CD4-positive, alpha-beta T cell treated with Interleukin-12 subunit alpha and Interleukin-12 subunit beta, for 1 hour (primary cell): ENCODE measurements at places on chromosomes 3 and 15.

GRCh38 chr3:129648391-129648790 is 41.9 kb upstream of the PLXND1 start:
- DNase-seq: no peak

- no peak for DNase-seq
Measured at GRCh38 chr15:44084171-44084570, 110.9 kb downstream of the FRMD5 start.

GRCh38 chr3:48558493-48559134 is 2.0 kb upstream of the PFKFB4 start:
- peak; percentile 11 for DNase-seq

DNA sequence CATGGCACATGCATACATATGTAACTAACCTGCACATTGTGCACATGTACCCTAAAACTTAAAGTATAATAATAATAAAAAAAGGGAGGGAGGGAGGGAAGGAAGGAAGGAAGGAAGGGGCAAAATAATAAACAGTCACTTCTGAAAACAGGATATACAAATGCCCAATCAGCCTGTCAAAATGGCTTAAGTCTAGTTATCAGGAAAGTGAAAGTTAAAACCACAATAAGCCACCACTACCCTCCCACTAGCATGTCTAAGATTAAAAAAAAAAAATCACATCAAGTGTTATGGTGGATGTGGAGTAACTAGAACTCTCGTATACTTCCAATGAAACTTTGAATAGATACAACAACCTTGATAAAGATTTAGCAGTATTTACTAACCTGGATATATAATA is 145.6 kb upstream of the GMNC start:
- no peak for DNase-seq

GRCh38 chr3:9292516-9292915 is 43.1 kb upstream of the SRGAP3 start:
- DNase-seq: no peak

DNA sequence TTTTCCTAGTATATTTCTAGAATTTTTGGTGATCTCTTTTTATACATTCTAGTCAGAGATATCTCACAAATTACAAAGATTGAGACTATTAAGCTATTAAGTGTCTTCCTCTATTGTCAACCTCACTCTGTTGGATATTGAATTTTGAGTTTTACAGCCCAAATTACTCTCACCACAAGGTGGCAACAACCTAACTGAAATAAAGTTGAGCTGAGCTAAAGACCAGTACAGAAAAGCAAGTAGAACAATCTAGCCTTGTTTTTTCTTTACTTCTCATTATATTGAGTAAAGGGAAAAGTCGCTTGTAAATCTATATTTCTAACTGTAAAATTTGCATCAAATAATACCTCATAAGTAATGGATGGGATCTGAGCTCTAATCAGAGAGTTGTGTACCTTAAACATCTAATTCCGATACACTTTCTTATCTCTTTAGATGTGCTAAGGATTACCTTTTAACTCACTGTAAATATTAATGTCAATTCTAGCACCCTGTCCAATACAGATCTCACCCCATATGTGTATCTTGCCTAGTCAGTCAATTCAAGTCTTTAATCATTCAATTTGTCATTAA is 13.6 kb upstream of the COMMD2 start:
- no peak for DNase-seq

DNA sequence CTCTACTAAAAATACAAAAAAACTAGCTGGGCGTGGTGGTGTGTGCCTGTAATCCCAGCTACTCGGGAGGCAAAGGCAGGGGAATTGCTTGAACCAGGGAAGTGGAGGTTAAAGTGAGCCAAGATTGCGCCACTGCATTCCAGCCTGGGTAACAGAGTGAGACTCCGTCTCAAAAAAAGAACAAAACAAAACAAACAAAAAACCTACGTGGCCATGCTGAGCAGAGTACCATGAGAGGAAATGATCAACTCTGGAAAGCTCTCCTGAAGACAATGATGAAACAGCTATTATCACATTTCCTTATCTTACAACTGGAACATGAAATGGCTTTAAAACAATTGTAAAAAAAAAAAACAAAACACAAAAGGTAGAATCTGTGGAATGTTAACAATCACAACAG is 75.2 kb downstream of the CHSY1 start:
- no peak for DNase-seq
